ENCODE measurements at places on chromosomes 3 and 15.

DNA sequence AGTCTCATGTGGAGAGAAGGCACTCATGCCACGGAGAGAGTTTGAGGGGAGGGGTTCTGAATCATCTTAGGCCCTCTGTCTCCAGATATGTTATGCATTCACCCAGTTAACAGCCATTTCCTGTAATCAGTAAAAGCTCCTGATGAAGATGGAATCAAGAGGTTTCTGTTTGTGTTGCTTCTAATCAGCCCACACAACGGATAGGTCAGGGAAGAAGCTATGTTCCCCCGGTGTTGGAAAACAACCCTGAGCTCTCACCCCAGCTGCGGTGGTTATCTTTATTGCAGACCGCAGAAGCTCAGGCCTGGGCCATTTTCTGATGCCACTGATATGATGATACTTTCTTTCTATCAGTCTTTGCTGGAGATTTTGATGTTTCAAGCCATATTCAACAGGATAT, 338.5 kb upstream of the ONECUT1 start:
- no peak for DNase-seq

DNA sequence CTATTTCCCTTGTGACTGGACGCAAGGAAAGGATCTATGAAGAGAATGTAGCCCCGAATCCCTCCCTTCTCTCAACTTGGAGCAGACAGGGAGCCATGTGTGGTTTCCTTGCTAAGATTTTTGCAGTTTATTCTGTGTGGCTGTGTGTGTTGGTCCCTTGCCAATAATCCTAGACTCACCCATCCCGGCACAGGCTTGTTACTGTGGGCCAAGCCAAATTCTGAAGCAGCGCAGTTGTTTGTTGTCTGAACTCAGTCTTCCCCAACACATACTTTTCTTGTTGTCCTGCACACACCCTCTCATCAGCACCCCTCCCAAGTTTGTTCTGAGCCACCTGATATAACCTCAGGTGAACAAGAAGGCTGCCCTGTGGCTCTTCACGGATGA, 193.3 kb upstream of the CTDSPL start:
- no peak for DNase-seq

- DNase-seq: peak; percentile 18
These were observed 195.8 kb downstream of the SHQ1 start for GRCh38 chr3:72652395-72652794.

DNA sequence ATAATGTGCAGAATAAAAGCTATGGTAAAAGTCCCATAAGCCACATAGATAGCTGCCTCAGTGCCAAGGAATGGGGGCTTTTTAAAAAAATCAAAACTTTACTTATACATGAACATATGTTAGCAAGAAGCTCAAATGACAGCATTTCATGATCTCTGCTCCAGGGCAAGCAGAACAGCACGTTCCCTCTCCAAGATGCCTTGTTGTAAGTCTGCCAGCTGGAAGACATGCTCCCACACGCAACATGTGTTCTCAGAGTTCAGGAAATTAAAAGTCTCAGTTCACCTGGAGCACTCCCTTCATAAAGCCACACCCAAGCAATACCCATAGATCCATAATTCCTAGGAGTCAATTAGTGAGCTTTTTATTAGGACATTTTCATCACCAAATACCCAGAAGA, 52.2 kb downstream of the ABI3BP start:
- no peak for DNase-seq

DNA sequence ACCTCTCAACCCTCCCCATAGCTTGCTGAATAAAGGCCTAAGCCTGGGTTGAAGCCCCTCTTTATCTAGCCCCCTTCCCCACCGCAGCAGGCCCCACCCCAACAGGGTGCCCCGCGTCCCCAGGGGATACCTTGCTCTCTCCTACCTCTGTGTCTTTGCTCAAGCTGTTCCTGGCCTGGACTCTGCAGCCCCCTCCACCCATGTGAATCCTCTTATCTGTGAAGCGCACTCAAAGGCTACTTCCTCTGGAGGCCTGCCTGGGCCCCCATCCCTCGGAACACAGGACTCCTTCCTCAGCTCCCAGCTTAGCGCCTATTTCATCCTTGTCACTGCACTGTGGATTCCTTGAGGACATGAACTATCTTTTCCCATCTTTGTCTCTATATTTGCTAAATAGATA, 61.4 kb upstream of the HERC1 start:
- DNase-seq: no peak

- DNase-seq: no peak
These were observed 115.3 kb upstream of the NEO1 start for GRCh38 chr15:72936691-72937679.

DNA sequence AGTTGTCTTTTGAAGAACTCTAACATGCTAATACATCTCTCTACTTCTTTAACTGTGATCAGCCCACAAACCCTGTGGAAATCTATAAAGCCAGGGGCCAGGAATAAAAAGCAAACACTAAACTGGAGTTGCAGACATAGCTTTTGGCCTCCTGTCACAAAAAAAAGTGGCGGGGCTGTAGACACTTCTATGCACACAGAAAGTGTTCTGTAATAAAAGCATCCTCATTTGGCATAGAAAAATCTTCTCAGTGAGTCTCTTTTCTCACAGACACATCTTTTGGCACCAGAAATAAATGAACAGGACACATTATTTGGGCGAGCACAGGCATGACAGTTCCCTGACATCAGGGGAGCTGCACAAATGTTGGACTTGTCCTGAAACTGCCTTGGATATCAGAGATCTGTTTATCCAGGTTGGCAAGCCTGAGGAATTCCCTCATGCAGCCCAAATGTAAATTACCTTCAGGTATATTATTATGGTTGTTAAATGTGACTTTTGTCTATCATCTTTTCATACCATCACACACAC, 355.4 kb downstream of the FGF12 start:
- DNase-seq: no peak

DNA sequence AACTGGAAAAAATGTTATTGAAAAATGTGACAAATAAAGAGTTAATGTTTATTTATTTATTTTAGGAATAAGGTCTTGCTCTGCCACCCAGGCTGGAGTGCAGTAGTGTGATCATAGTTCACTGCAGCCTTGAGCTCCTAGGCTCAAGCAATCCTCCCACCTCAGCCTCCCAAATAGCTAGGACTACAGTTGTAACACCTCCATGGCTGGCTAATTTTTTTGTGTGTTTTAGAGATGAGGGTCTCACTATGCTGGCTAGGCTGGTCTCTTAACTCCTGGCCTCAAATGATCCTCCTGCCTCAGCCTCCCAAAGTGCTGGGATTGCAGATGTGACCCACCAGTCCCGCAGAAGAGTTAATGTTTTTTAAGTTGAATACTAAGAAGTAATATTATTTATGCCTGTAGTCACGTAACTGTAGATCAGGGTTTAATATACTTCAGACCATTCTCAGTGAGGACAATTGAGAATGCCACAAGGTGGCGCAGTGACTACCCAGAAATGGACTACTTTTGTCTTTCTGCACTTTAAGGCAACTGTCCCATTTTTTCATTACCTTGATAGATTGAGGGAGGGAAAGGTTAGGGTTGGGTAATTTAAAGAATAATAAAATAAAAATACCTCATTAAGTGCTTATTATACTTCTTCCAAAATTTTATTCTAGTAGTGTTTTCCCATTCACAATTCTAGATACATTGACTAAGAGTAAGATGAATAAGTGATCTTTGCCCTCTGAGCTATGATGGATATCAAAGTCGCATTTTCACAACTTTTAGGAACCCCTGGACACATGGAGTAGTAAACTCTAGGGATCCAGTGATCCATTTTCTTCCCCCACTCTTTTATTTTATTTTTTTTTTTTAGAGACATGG, 6.0 kb downstream of the MUC13 start:
- peak; percentile 58 for DNase-seq

GRCh38 chr15:43218908-43219706, 1.7 kb downstream of the EPB42 start:
- DNase-seq: peak; percentile 59

DNA sequence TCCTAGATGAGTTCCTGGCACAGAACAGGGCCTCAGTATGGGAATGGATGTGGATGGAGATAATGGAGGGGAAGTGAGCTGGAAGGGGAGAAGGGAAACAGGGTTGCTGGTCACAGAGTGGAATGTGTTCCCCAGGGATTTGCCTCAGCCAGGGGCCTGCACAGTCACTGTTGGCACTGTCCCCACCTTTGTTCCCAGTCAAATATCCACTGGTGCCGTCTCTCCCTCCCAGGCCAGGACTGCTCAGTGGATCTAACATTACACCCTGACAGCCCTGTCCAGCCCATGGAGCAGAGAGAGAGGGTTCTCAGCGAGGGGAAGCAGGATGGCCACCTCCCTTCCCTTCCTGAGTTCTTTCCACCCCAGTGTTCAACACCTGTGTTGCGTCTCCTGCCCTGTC, 1.5 kb upstream of the PPP1R2 start:
- DNase-seq: no peak

DNA sequence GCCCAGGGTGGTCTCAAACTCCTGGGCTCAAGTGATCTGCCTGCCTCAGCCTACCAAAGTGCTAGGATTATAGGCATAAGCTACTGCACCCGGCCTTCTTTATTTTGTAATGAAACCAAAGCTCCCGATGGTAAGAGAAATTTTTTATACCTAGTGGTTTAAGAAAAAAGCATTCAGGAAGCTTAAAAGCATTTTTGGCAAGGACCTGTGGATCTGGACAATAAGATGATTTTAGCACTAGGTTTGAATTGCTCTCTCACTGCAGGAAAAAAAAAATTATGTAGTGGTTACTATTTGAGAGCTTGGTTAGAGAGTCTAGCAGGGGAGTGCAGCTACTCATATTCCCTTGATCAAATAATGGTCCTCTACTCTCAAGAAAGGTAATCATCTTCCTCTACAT, 64.9 kb upstream of the PIK3R4 start:
- no peak for DNase-seq

DNA sequence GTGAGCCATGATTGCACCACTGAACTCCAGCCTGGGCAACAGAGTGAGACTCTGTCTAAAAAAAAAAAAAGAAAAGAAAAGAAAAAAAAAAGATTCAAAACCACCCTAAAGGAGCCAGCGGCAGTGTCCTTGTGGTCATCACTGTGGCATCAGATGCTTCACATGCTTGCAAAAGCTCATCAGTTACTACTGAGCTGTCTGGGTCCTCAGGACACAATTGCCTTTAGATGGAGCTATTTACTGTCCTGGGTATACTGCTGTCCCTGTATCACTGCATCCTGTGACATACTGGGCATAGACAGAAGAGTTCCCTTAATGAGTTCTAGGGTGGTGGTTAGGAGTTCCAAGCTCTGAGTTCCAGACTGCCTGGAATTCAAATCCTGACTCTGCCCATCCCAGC, 85.8 kb downstream of the LINGO1 start:
- no peak for DNase-seq

DNA sequence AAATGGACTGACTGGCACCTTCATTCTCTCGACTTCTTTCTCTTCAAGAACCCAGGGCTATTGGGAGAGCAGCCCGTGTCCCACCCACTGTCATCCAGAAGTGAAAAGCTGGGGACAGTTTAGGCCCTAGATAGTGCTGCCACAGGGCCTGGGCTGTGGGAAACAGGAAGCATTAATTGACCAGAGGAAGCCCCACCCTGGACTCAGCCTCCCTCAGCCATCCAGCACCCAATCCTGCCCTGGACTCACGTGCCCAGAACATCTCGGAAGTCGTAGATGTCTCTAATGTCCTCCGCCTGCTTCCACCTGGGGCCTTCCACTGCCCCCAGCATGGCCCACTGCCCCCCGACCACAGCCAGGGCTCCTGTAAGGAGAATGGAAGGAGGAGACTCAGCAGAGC, 2.3 kb downstream of the CAMK1 start:
- DNase-seq: no peak

DNA sequence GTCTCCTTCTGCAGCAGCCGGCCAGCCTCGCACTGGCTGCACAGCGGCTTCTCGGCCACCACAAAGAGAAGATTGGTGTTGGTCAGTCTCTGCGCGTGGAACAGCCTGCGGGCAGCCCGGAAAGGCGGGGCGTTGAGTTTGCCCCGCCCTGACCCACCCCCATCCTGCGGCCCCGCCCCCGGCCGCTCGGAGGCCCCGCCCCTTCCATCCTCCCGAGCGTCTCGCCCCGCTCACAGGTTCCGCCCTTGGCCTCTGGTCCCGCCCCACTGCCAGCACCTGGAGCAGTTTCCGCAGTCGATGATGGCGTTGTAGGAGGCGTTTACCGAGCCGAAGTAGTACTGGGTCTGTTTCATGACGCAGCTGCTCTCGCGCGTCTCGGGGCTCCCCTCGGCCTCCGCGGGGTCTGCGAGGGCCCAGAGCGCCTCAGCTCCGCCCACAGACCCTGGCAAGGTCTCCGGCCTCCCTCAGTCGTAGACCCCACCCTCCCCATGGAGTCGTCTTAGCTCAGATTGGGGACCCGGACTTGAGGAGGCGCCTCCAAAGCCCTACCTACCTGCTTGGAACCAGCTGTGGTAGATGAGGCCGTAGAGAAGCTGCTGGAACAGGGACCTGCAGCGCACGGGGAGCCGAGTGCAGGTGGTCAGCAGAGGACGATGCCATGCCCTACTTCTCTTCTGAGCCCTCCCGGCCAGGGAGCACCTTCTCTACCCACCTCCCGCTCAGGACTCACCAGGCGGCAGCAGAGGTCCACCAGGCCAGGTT, 5.9 kb upstream of the TMEM115 start:
- no peak for DNase-seq

DNA sequence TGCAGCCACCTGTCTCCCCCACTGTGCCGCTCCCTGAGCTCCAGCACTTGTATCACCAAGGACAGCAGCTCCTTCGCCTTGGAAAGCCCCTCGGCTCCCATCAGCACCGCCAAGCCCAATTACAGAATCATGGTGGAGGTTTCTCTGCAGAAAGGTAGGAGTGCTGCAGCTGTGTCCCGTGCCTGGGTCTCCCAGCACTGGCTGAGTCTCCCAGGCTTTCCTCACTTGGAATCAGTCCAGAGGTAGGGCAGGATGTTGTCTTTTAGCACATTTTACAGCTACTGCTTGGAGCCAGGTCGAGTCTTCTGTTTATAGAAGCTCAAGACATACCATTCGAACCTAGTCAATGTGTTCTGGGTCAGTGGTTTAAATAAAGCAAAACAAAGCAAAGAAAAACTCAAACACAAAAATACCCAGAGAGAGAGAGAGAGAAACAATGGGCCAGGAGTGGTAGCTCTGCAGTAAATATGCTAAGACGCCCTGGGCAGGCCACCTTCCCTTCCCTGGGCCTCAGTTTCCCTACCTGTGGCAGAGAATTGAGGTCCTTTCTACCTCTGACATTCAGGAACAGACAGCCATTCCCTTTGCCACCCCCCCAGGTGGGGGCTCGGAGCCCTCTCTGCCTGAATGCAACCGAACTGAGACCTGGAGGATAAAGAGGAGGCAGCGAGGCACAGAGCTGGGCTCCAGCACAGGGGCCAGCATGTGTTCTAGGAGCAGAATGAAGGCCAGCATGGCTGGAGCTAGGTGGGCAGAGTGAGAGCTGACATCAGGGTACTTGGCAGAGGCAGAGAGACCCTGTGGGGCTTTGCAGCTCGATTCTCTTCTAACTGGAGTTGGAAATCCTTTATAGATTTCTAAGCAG, 44.1 kb downstream of the STARD5 start:
- DNase-seq: no peak

GRCh38 chr3:95751509-95751908, 1062.9 kb upstream of the EPHA6 start:
- no peak for DNase-seq

All from NB4 (cell line).